ENCODE measurements at places on chromosomes 5 and 9.

- no peak for DNase-seq
These were observed 32.5 kb downstream of the RAB14 start for GRCh38 chr9:121169094-121169601.

DNA sequence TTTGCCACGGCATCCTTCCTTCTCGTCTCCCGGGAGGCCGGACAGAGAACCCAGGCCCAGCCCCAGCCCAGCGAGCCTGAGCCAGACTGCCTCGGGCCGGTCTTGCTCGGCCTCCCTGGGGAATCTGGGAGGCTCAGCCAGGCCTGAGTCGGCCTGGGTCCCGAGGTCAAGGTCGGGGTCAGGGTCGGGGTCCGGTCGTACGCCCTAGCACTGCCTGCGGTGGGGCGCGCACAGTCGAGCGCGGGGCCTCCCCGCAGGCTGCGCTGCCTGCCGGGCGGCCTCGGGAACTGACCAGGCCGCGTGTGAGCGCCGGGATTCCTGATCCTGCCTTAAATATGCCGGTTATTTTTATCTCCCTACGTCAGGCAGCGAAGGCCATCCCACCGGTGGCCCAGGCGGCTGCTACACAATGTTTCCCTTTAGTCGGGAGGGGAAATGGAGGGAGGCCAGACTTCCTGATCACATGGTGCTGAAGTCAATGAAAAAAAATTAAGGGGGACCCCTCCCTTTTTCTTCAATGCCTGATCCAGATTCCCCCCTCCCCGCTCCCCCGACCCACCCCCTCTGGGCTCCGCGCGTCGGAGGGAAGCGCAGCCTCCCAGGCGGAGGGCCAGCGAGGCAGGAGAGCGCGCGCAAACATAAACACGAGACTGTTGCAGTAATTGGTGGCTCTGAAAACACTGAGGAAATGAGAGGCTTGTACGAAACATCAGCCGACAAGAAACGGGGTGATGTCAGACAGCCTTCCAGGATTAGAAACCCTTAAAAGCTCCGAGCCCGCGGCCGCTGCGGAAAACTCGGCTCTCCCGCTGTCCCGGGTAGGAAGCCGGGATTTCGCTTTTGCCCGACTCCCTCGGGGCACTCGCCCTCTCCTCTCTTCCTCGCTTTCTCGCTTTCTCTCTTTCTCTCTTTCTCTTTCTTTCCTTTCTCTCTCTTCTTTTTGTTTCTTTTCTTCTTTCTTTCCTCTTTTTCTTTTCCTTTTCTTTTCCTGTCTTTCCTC lies 148.2 kb upstream of the KLF4 start:
- peak; percentile 86 for DNase-seq

GRCh38 chr9:3962971-3963642 lies 336.8 kb downstream of the GLIS3 start:
- DNase-seq = no peak

- DNase-seq = no peak
These were observed 333.6 kb upstream of the CCNH start for GRCh38 chr5:87746341-87746740.

DNA sequence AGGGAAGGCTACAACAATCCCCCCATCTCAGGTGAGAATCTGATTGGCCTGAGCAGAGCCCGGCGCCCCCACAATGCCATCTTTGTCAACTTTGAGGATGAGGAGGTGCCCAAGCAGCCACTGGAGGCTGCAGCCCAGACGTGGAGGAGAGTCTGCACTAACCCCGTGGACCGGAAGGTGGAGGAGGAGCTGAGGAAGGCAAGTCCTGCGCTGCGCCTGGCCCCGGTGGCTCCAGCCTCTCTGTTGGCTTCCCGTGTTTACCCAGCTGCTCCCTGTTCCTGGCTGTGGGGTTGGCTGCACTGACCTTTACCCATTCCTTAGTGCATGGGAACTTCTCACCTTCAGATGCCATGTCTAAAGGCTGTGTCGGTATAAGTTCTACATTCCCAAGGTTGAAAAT lies 11.0 kb upstream of the CEL start:
- no peak for DNase-seq

- no peak for DNase-seq
These were observed 268.2 kb downstream of the SH3GL2 start for GRCh38 chr9:17846948-17847655.

- DNase-seq = no peak
These were observed 3.2 kb downstream of the DAB2IP start for GRCh38 chr9:121654499-121655140.

GRCh38 chr5:139243425-139243970 lies 45.3 kb upstream of the SIL1 start:
- DNase-seq = no peak

- DNase-seq = no peak
These were observed 74.3 kb downstream of the SEC61B start for GRCh38 chr9:99296291-99296951.

- no peak for DNase-seq
These were observed 126.2 kb upstream of the ZNF608 start for GRCh38 chr5:124872615-124873014.

DNA sequence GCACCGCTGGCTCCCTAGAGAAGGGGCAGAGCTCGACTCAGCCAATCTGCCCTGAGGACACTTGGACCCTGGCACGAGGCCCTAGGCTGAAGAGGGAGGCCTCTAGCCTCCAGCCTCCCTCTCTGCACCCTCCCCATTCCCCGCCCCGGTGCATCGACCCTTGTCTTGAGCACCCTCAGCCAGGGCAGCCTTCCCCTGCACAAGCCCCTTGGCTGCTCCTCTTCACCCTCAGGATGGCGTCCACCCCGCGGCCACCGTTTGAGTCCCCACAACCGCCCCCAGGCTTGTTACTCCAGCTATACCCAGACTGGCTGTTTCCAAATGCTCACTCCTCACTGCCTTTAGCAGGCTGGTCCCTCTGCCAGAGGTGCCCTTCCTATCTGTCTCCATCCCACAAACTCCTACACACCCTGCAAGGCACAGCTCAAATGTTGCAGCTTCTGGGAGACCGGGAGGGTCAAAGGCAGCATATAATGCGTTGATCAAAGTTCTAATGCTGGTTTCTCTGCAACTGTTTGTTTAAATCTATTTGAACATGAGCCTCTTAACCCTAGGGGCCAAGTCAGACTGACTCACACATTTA lies 6.5 kb upstream of the FAM163B start:
- no peak for DNase-seq

- no peak for DNase-seq
These were observed 258.7 kb upstream of the FBXL7 start for GRCh38 chr5:15241216-15241821.

GRCh38 chr5:162939991-162940390 lies 497.4 kb upstream of the CCNG1 start:
- DNase-seq = no peak

- no peak for DNase-seq
These were observed 938 bp downstream of the LPAR1 start for GRCh38 chr9:111037356-111037707.

DNA sequence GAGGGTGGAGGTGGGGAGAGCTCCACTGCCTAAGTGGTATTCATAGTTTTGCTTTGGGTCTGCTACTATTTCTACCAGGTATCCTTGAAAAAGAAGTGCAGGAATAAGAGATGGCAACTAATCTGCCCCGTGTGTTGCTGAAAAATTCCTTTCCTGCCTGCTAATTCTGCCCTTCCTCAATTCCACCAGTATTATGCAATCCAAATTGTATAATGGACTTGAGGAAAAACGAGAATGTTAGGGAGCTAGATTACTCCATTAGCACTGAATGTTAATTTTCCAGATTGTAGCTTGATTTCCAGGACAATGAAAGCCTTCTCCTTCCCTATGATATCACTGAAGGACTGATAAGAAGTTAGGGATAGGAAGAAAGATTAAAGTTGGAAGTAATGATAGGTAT lies 16.9 kb downstream of the ADAM19 start:
- DNase-seq = no peak

DNA sequence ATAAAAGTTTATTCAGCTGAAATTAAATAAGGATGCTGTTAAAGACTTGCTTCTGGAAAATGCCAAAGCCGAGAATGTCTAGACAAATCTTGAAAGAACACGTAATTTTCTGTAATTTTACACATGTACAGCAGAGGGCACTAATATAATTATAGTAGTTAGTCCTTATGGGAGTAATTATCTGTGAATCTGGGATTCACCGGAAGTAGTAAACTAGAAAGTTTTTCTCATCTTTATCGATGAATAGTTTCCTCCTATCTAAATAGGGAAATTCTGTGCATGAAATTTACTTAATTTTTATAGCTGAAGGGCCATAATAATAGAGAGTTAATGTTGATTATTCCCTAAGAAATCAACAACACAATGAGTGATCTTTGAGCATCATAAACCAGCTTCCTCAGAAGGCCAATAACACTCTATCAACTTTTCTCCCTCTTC lies 18.4 kb upstream of the CNTLN start:
- DNase-seq = no peak
